Stimulated activated CD8-positive, alpha-beta memory T cell treated with anti-CD3 and anti-CD28 coated beads, Interleukin-12 subunit alpha, Interleukin-12 subunit beta, amount 100 ng/mL, for 4 hours (primary cell): ENCODE measurements at places on chromosomes 2 and 18.

GRCh38 chr2:17966798-17967197 is 88.3 kb downstream of the KCNS3 start:
- DNase-seq, result no peak

DNA sequence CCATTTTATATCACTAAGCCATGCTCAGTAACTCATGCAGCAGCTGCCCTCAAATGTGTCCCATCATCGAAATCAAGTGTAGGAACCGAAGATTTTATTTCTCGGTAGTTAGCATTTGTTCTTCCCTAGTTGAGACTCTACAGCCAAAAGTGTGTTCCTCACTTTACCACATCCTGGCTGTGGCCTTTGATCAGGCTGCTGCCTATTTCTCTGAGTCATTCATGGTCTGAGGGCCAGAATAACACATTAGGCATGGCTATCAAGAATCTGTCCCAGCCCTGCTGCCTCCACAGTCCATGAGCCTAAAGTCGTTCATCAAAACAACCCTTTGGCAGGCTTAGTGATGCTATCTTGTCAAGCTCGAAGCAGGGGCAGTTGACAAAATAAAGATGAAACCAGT is 300.1 kb downstream of the TDRD15 start:
- DNase-seq, result no peak

- DNase-seq, result no peak
These were observed 55.0 kb downstream of the PKDCC start for GRCh38 chr2:42102591-42103450.

DNA sequence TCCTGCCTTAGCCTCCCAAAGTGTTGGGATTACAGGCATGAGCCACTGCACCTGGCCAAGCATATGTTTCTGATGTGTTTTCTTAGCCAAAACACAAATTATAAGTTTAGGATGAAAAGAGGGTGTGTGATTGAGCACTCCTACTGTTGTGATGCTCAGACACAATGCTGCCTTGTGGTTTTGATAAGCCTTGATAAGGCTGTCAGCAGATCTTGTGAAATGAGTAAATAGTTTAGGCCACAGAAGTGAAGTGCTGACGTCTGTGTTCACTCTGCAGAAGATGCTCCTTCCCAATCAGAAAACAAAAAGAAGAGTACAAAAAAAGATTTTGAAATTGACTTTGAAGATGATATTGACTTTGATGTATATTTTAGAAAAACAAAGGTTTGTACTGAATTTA is 24.3 kb downstream of the NCAPH start:
- no peak for DNase-seq
